ENCODE measurements at places on chromosomes 11 and 22.
A peak's percentile ranks its signal among the peaks of the same experiment; 100 is the strongest.

GRCh38 chr22:24969560-24970301, 17.2 kb downstream of the KIAA1671 start:
- DNase-seq = no peak

- DNase-seq = no peak
Observed at GRCh38 chr11:1278766-1279673, 30.4 kb downstream of the TOLLIP start.

- DNase-seq = no peak
Observed at GRCh38 chr11:61762223-61762615, 9.8 kb downstream of the MYRF start.

GRCh38 chr11:98874050-98874449, 146.7 kb upstream of the CNTN5 start:
- DNase-seq = no peak

- no peak for DNase-seq
Observed at GRCh38 chr11:69409812-69410645, 71.4 kb upstream of the LINC01488 start.

GRCh38 chr11:36438126-36438525, 71.9 kb downstream of the TRAF6 start:
- DNase-seq = no peak

DNA sequence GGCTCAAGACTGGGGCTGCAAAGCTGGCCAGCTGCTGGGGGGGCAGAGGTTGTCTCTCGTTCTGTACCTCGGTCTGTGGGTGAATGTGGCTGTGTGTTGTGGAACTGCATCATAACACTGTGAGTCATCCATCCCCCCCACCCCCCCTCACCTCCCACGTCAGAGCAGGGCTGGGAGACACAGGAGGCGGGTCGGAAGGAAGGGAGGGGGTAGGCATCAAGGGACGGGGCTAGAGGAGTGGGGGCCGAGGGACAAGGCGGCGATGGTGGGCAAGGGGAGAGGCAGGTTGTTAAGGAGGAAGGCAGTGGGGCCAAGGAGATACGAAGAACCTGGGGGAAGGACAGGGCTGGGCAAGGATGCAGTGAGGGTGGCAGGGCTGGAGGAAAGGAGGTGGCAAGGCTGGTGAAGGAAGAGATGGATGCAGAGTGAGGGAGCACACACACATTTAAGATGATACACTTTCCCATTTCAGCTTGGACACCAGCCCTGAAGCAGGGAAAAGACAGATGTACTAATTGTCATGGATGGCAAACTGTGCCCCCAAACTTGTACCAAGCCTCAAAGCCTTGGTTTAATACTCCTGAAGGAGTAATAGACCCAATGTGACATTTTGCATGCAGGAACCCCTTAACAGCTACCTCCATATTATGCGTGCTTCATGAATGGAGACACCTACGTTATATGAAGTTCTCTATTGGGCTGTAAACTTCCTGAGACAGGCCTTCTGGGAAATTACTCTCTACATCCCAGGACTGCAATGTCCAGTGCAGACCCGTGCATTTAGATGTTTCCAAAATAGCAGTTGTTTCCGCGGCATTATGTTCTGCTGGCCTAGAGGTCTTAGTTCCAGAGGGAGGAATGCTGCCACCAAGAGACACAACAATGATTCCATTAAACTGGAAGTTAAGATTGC, at the start of gene YPEL4:
Gene YPEL4 (minus strand): TSS at position 87 of the 913 bp plus-strand sequence. CDS start 2,805 bp downstream, outside the sequence.
- DNase-seq = peak; percentile 87

- peak; percentile 87 for DNase-seq
Observed at GRCh38 chr22:34800260-34800980, 265.5 kb upstream of the ISX start.

DNA sequence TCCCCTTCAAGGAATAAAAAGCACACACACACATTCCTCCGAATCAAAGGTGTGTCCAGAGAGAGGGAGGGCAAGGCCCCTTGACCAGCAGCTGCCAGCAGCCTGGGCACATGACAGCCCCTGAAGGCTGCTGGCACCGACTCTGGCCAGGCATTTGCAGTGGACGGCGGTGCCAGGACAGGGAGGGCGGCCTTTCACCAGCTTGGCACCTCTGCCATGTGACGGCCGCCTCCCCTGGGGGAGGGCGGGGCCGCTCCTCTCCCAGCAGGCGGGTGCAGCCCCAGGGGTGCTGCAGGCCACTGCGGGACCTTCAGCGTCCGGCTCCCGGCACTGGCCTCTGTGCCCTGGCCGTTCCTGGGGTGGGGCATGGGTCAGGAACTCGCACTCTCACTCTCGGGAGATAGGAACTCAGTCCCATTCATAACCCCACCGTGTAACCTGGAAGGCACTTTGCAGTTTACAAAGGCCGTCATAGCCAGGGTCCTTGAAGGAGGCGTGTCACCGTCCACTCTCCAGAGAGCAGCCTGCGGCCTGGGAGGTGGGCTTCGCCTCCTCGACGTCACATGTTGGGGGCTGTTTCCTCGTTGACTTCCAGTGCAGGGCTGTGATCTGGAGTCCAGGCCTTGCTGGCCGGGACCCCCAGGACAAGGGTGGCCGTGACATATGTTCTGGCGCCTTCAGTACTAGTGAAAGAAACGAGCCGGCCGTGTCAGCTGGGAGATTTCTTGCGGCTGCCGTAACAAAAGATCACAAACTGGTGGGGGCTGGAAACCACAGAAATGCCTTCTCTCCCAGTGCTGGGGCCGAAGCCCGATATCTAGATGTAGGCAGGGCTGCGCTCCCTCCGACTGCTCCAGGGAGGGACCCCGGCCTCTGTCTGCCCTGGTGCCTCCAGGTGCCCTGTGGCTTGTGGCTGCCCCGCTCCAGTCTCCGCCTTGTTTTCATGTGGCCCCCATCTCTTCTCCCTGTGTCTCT, 39.9 kb upstream of the SMIM38 start:
- DNase-seq = peak; percentile 21

DNA sequence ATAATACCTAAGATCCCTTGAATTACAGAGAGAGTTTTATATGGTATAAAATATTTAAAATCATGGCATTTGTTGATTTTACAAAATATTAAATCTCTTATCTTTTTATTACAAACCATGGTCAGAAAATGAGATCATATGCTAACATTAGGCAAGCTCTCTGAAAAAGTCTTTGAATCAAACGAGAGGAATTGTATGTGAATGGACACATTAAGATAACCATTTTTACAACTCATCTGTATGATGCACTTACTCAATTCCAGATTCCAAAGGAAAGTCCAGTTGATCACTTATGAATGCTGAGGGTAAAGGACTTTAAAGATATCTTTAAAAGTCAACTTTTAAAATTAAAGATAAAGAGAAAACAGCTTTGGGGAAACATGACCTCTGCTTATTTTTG, 83.5 kb upstream of the LUZP2 start:
- no peak for DNase-seq

GRCh38 chr11:2420502-2421225, 20.1 kb downstream of the TSSC4 start:
- DNase-seq = peak; percentile 80

DNA sequence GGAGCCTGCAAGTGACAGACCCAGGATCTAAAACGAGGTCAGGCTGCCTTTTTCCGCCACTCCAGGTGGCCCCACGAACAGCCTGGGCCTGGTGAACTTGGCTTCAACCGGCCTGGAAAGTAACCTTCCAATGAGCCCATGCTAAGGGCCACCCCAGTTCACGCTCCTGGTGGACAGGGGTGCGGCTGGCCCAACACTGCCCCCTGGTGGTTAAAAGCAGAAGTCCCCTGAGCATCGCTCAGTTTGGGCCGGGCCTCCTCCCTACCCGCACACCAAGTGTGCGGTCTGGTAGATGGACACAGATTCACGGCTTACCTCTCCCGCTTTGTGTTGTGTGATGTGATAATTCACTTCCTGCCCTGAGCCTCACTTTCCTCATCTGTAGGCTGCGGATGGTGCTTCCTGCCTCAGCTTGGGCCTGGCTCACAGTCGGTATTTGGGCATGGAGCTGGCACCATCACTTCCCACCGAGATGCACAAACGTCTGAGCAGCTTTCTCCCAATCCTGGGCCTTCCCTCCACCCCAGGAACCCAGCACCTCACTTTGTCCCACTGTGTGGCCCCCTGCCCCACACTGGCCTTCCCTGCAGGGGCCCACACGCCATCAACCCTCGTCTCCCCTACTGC, 13.7 kb upstream of the SEC14L3 start:
- no peak for DNase-seq

- DNase-seq = no peak
Observed at GRCh38 chr11:120710354-120711131, 199.0 kb downstream of the GRIK4 start.

- no peak for DNase-seq
Observed at GRCh38 chr11:16793511-16793910, 55.1 kb downstream of the C11orf58 start.

- DNase-seq = no peak
Observed at GRCh38 chr22:46068181-46068592, 82.1 kb upstream of the PPARA start.

- no peak for DNase-seq
Observed at GRCh38 chr22:48506506-48507145, 1321.0 kb downstream of the BRD1 start.

- no peak for DNase-seq
Observed at GRCh38 chr11:17700991-17701390, 18.4 kb upstream of the MYOD1 start.

DNA sequence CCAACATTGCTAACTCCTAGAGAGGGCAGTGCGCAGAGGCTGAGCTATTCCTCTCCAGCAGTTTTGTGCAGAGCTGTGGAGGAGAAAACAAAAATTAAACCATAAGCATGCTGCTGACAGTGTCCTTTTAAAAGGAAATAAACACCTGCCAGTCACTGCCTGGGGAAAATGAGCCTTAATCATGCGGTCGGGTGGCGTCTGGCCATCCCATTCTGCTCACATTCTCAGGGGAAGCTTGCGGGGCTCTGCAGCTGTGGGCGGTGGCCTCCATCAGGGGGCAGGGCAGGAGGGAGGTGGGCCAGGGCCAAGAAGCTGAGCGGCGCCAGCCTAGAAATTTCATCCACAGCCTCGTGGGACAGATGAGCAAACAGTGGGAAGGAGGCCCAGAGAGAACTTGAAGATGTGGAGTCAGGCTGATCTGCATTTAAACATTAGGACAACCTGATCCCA, 71.0 kb upstream of the TP53I11 start:
- peak; percentile 91 for DNase-seq

GRCh38 chr11:77287615-77288273, 13.7 kb downstream of the GDPD4 start:
- no peak for DNase-seq

GRCh38 chr11:13338427-13339069, 61.0 kb downstream of the BMAL1 start:
- DNase-seq = no peak

DNA sequence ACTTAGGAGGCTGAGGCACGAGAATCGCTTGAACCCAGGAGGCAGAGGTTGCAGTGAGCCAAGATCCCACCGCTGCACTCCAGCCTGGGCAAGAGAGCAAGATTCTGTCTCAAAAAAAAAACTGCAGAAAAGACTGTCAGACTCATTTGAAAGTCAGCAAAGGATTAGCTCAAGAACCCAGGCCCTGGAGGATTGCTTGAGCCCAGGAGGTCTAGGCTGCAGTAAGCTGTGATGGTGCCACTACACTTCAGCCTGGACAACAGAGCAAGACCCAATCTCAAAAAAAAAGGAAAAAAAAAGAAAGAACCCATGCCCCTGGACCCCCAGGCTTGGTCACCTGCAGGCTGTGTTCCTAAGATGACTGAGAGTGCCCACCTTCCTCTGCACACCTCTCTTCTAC, 16.2 kb downstream of the LIF start:
- no peak for DNase-seq

GRCh38 chr11:17468122-17468521, 8.5 kb downstream of the ABCC8 start:
- DNase-seq = no peak

- no peak for DNase-seq
Observed at GRCh38 chr11:82832983-82833382, 67.2 kb downstream of the PRCP start.

- DNase-seq = no peak
Observed at GRCh38 chr11:13837286-13837685, 125.2 kb upstream of the SPON1 start.

- DNase-seq = no peak
Observed at GRCh38 chr11:126747315-126747714, 253.3 kb downstream of the KIRREL3 start.

- no peak for DNase-seq
Observed at GRCh38 chr22:27205492-27206373, 548.3 kb downstream of the MIAT start.

- no peak for DNase-seq
Observed at GRCh38 chr11:7165911-7166310, 77.1 kb downstream of the RBMXL2 start.

DNA sequence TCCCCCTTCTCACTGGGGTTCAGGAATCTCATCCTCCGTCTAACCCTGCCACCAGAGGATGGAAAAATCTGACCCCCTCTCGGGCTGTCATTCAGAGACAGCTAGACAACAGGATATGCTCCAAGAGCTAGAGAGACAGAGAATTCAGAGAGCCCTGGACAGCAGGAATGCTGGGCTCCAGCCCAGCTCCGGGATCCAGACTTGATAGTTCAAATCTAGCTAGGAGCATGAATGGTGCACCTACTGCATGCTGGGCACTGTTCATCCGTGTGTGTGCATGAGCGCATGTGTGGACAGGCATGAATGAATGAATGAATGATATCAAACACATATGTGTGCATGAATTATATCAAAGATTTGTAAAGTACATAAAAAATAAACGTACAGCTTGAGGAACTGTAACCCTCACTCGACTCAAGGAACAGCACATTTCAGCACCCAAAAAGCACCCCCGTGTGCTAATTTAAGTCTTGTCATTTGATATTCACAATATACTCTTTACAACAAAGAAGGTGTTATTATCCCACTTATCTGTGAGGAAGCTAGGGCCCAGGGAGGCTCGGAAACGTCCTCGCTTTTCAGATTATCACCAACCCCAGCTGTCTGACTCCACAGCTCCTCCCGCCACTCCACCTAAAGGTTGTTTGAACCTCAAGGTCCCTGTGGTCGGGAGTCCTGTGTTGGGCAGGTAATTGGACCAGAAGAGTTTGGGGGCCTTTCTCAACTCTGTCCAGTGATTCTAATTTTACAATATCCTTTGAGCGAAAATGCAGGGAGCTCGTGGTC, 640 bp upstream of the VSIG10L2 start:
- no peak for DNase-seq

- DNase-seq = no peak
Observed at GRCh38 chr11:125264100-125265022, 99.8 kb downstream of the PKNOX2 start.

DNA sequence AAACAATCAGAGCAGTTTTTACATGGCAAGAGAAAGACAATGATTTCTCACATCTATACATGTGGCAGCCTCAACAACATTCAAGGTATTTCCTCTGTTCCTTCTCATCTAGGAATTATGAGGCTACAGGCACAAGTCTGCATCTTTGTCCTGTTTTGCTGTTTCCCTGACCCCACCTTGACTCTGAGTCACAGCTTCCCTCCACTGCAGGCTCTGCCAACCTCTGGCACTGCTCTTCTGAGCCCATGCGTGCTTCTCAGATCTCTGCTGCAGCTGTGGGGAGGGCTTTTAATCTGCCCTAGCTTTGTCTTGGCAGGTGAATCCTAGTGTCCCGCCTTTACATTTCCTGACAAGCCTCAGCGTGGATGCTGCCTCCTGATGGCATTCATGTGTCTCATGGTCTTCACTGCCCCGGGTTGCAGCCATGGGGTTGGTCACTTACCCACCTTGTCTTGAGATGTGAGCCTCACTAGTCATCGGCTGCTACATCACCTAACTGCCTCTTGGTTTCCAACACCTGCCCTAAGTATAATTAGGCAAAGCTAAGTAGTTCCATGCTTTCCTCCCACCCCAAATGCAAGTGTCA, 578.5 kb downstream of the TBC1D22A start:
- DNase-seq = no peak

Data from left hindlimb (tissue), 1 donor.